Non-pigmented ciliary epithelial cell (primary cell): ENCODE measurements at places on chromosomes 3 and 15.

GRCh38 chr3:122589297-122589696 lies 11.8 kb downstream of the PARP15 start:
- no peak for DNase-seq

- DNase-seq: no peak
Measured at GRCh38 chr15:68550498-68551295, 28.1 kb upstream of the CORO2B start.

DNA sequence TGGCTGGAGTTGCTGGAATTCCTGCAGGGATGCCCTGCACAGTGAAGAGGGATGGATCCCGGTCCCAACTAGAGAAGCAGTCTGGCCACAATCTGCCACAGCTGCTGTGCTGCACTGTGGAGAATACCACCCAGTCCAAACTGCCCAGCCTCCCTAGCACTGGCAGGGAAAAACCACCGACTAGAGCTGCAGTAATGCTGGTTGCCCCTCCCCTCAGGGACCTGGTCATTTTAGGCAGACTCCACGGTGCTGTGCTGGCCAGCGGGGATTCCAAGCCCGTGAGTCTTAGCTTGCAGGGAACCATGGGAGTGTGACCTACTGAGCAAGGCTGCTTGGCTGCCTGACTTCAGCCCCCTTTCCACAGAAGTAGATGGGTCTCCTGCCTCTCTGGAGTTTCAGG lies 478.0 kb upstream of the ATP11B start:
- no peak for DNase-seq

GRCh38 chr15:62840526-62841268 lies 201.8 kb upstream of the TPM1 start:
- no peak for DNase-seq

GRCh38 chr15:41020829-41021228 lies 67.6 kb downstream of the CHAC1 start:
- DNase-seq: no peak

DNA sequence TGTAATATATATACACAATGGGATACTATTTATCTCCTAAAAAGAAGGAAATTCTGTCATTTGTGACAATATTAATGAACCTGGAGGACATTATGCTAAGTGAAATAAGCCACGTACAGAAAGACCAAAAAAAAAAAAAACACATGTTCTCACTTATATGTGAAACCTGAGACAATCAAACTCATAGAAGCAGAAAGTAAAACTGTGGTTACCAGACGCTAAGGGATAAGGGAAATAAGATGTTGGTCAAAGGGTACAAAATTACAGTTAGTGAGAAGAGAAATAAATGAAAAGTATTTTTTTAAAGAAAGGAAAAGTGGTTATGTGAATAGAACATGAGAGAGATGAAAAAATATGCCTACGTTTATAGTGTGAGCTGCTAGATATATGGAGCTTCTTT lies 101.1 kb downstream of the CPNE4 start:
- DNase-seq: no peak

DNA sequence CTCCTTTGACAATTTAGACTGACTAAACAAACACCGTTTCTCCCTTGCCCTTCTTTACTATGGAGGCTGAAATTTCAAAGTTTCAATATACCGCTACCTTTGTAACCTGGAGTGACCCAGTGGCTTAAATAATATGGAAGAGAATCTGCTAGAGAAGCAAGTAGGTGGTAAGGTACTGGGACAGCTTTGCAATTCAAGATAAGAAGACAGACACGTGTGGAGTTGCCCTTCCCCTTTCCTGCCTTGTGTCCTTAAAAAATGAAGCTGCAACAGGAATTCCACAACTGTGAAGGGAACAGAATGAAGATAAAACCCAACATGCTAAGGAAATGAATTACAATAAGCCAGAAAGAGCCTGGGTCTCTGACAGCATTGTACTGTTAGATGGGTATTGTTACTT lies 26.4 kb downstream of the CBLB start:
- no peak for DNase-seq

- peak; percentile 72 for DNase-seq
Measured at GRCh38 chr15:48547286-48547685, 98.2 kb downstream of the FBN1 start.

GRCh38 chr15:101486696-101487459 lies 2.6 kb downstream of the PCSK6 start:
- DNase-seq: no peak

- no peak for DNase-seq
Measured at GRCh38 chr3:184864000-184864399, 52.0 kb downstream of the VPS8 start.

DNA sequence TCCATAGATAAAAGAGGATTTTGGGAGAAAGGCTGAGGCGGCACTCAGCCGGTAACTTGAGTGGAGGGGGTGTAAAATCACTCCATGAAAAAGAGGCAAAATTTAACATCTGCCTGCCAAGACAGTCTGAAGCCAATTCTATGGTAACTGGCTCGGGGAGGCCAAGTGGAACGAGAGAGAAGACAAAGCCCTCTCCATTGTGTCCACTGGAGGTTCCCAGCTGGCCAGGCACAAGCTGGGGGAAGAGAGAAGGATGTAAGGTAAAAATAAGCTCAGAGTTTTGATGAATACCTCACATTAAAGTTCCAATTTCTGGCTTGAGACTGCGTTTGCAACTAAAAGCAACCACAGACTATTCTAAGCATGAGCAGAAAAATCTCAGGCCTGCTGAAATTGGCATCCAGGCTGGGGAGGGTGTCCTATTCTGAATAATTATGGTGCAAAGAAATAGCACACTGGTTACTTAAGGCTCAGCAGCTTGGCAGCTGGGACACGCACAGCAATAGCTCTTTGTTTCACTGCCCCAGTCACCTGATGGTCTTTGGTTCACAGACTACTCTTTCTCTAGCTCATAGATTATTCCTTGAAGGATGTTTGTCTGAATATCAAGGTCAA lies 48.8 kb downstream of the CHRD start:
- DNase-seq: no peak

GRCh38 chr3:13053893-13054292 lies 19.3 kb downstream of the IQSEC1 start:
- DNase-seq: no peak

DNA sequence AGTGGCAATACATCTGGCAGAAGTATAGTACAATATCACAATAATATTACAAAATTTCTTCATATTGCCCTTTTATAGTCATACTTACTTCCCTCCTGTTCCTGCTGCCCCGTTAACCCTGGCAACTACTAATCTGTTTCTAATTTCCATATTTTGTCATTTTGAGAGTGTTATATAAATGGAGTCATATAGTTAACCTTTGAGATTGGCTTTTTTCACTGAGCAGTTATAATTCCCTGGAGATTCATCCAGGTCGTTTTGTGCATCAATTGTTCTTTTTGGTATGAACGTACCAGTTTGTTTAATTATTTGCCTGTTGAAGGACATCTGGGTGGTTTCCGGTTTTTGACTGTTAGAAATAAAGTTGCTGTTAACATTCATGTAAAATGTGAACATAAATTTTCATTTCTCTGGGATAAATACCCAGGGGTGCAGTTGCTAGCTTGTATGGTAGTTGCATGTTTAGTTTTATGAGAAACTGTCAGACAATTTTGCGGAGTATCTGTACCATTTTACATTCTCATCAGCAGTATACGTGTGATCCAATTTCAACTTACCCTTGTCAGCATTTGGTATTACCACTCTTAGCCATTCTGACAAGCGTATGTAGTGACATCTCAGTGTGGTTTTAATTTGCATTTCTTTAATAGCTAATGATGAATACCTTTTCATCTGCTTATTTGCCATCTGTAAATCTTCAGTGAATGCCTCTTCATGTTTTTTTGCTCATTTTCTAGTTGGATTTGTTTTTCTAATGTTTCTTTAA lies 32.2 kb upstream of the IL20RB start:
- DNase-seq: no peak

DNA sequence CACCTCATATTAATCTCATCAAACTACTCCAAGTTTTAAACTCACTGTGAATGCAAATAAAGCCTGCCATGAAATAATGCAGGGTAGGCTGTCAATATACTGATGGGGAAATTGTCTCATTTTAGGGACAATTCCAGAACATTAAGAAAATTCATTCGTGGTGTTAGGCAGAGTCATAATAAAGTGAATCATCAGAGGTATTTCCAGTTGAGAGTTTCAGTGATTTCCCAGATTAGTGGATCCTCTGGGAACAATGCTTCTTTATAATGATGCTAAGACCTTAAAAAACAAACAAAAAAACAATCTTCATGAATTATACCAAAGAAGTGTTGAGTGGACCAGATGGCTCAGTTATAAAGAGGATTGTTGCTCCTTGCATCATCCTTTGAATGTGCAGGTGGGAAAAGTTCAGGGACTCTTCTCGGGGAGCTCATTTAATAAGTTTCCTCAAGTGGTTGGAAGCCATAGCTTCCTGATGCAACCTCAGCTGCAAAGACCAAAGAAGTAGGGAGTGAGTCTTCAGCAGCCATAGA lies 360.9 kb upstream of the TRIM42 start:
- no peak for DNase-seq

- no peak for DNase-seq
Measured at GRCh38 chr3:113514265-113514769, 639 bp downstream of the SPICE1 start.

- DNase-seq: no peak
Measured at GRCh38 chr3:154125378-154126030, 4.3 kb downstream of the ARHGEF26 start.

- DNase-seq: no peak
Measured at GRCh38 chr3:179961071-179961702, 75.5 kb downstream of the PEX5L start.

- no peak for DNase-seq
Measured at GRCh38 chr3:177201700-177202397, 4.6 kb upstream of the TBL1XR1 start.

DNA sequence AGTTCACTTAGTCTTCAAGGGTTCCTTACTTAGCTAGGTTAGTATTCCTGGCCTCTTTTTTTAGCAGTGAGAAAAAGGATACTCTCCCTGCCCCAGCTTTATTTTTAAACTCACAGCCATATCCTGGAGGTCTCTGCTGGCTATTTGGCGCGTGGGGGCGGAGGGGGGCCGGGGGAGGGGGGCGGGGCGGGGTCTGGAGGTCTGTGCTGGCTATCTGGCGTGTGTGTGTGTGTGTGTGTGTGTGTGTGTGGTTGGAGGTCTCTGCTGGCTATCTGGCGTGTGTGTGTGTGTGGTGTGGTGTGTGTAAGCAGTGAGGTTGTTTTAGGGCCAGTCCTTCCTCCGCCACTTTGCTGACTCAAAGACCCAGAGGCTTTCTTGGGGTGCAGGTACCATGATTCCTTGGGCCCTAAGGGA lies 579 bp upstream of the PLAAT1 start:
- no peak for DNase-seq

GRCh38 chr15:69823223-69823907 lies 274.4 kb downstream of the TLE3 start:
- no peak for DNase-seq

DNA sequence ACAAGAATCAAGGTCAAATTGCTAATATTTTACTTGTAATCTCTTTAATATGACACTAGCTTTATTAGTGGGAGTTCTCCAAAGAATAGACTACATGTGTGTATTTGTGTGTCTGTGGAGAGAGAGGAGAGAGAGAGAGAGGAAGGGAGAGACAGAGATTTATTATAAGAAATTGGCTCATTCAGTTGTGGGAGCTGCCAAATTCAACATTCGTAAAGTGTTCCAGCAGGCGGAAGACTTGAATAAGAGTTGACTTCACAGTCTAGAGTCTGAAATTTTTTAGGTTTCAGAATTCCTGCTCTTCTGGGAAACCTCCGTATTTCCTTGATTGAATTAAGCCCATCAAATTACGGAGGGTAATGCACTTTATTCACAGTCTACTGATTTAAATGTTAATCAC lies 4.7 kb upstream of the CLDN1 start:
- DNase-seq: no peak

- DNase-seq: no peak
Measured at GRCh38 chr3:49388289-49388820, 23.4 kb downstream of the RHOA start.

- peak; percentile 36 for DNase-seq
Measured at GRCh38 chr3:113499081-113499480, 15.9 kb downstream of the SPICE1 start.

DNA sequence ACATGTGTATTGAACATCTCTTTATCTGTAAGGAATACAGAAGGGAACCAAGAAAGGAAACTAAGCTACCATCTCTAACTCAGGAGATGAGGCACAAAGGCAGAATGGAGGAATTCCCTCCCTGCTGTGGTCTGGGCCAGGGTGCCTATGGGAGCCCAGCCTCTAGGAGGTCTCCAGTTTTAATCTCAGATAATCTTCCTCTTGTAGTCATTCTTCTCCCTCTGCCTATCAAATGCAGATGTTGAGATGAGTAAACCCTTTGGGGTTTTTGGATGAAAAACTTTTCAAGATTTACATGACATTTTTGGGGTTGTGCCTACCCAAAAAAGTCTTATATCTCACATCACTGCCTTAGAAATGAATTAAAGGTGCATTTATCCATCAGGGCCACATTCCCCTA lies 23.3 kb downstream of the SCG5 start:
- no peak for DNase-seq

DNA sequence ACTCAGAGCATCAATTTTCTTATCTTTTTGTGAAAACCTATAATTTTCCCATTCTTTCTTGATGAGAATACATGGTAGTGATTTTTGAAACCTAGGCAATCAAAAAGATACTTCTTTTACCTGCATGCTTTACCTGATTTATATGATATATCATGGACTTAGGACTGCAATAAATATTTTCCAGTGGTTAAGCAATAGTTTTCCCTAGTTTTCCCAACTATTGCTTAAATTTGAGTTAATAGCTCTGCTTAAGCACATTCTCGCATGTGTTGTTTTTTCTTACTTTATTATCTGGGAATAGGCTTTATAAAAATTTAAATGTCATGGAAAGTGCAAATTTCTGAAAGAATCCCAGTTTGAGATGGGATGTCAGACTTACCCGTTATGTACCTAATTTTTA lies 465.1 kb upstream of the BCHE start:
- no peak for DNase-seq

DNA sequence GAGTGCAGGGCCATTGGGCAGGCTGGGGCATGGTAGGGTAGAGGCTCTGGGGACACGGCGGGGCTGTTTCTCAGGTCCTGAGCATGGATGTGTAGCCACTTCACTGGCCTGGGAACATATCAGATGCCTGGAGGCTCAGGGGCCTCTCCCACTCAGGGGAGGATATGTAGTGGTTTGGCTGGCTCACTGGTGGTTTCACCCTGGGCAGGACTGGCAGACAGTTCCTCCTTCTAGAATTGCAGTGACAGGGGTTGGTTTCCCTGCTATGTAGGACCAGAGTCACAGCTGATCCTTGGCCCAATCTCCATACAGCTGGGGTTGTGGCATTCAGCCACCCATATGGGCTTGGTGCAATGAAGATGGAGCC lies 4.8 kb upstream of the ARHGAP31 start:
- DNase-seq: no peak

- DNase-seq: peak; percentile 2
Measured at GRCh38 chr3:181629029-181629428, 82.7 kb upstream of the SOX2 start.

GRCh38 chr3:122898298-122898697 lies 103.4 kb downstream of the SLC49A4 start:
- DNase-seq: no peak
